GM12878 (cell line): ENCODE measurements at places on chromosomes 6 and 20. TPM values are rescaled to one million over a fixed set of nuclear protein-coding genes. Genes with fewer than 3 reads are reported as not detected.

IRAK1BP1 gene
- total RNA-seq = 3.7 and 4.3 TPM in 2 replicates

TTI1 gene
- total RNA-seq = 25.6 and 27.2 TPM in 2 replicates

PRRC2A gene
- 231 and 244 TPM in 2 replicates for total RNA-seq

HDGFL1 gene
- 0.69 and 1.1 TPM in 2 replicates for total RNA-seq

RCAN2 gene
- total RNA-seq = not detected in 2 replicates
